Urinary bladder (tissue), 4 donors: ENCODE measurements at places on chromosomes 13 and 19. TPM values are rescaled to one million over a fixed set of nuclear protein-coding genes. Genes with fewer than 3 reads are reported as not detected.

CD33 gene
- total RNA-seq: 4.7 TPM

CEACAM19 gene
- total RNA-seq: 1.8 TPM

DNA sequence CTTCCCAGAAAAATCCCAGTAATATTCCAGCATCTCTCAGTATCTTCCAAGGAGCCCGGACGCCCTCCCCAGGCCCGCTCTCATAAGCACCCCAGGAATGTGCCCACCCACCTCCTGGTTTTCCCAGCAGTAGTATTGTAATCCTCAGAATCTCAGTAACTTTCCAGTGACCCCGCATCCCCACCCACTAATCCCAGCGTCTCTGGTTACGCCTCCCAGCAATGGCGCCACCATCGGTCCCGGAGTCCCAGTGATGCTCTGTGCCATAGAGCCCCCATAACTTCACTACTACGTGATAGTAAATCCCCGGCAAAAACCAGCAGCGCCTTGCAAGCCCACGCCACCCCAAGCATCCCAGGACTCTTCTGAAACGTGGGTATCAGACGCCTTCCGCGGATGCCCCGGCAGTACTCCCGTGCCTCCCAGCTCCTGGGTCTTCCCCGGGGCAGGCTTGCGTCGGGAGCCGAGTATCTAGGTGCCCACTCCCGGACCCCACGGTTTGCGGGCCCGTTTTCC, 928 bp upstream of the PNPLA6 start:
- DNase-seq: no peak

DNA sequence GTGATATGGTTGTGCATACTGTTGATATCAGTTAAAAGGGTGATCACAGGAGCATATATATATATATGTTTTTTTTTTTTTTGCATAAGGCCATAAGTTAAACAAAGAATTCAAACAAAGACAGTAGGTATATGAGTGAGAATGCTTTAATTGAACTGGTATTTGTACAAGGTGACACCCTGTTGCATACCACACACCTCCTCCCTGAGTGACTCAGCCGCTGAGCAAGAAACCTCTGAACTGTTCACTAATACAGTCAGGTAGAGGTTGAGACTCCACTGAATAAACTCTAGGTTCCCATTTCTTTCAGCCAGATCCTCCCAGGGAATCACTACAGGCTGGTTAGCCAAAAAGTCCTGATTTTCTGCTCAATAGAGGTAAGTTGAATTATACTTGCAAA, at the start of gene SCEL:
TSS of gene SCEL (plus strand) at position 259 of the 400 bp plus-strand sequence. CDS start 20,170 bp downstream, outside the sequence.
- DNase-seq: no peak

NKG7 gene
- total RNA-seq: 1.3 TPM

LCP1 gene
- 43.5 TPM for total RNA-seq

DNA sequence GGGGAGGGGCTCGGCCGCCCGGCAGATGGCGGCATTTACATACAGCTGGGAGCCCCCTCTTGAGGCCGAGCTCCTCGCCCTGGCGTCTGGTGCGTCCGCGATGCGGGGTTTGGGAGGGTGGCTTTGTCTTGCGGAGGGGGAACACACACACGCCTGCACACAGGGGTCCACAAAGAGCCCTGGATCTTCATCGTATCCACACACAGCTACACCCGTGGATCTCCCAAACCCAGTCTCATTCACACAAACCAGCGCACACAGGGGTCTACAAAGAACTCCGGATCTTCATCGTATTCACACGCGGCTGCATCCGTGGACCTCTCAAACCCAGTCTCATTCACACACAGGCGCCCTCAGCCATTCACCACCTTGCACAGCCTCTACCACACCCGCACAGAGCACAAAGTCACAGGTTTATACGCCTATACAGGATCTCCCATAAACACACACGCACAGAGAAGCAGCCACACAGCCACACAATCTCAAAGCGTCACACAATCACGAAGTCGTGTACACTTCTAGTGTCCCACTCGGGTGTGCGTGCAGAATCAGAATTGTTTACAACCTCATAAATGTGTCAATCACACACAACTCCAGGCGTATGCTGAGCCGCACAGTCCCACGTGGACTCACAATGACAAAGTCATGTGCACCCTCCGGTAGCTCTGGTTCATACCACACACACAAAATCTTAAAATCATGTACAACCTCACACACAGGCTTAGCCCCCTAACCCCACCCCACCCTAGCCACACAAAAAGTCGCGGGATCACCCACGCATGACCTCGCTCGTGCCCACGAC, 550 bp upstream of the DLL3 start:
- DNase-seq: no peak
